ENCODE measurements at places on chromosomes 6 and 20.

- DNase-seq, result no peak
These were observed 232.3 kb downstream of the PRL start for GRCh38 chr6:22064558-22064957.

DNA sequence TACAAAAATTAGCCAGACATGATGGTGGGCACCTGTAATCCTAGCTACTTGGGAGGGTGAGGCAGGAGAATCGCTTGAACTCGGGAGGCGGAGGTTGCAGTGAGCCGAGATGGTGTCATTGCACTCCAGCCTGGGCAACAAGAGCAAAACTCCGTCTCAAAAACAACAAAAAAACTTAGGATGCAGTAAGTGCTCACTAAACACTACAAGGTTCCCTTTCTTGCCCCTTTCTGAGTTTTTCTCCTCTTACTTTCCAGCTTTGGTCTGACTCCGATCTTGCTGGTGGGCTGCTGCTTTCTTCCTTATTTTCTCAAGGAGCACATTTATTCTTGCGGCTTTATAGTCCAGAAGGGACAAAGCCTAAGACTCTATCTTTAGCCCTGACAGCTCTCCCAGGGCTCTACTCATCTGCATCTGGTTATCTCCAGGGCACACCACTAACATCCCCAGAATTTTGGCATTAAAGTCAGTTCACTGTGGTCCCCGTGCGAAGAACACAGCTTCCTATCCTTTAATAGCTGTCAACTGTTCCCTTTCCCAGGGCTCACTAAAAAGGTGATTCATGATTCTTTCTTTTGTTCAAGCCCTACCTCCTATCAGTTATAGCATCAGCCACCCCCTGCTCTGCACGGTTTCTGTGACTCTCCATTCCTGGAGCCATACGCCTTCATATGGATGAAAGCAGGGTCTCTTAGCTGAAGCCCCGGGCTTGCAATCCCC lies 17.1 kb upstream of the RPN2 start:
- no peak for DNase-seq

DNA sequence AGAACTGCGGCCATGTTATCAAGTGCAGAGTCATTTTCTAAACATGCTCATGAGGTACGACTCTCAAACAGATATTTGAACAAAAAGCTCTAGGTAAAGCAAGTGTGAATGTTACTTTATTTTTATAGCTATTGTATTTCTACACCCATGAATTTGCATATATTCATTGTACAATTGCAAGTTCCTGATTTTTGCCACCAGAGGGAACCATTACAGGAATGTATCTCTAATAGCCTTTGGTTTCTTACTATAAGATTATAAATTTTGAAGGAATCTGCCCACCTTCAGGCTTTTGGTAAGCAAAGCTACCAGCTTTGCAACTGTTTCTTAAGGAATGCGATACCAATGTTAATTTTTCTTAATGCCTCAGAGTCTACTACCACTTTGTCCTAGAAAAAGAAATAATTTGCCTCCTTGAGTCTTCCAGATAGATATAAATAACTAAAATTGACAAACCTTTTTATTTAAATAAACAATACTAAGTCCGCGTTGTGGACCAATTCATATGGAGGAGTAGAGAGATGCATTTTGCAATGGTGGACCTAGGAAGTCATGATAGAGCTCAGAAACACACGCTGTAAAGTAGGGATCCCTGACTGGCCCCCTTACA lies 125.4 kb upstream of the SAMD5 start:
- DNase-seq, result no peak

DNA sequence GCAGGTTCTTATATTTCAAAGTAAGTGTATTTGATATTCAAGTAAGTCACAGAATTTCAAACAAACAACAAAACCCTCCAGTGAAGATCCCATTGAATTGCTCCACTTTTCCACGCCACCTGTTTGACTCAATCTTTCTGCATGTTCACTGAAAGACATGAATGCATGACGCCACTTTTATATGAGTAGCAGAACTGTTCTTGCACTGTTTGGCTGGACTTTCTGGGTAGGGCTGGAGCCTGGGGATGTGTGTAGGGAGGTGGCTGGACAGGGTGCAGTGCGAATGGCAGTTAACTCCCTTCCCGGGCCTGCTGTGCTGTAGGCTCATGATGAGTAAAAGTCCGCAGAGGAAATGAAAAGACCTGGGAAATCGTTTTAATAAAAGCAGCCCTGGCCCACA lies 39.7 kb downstream of the IL20RA start:
- no peak for DNase-seq

- DNase-seq, result no peak
These were observed 34.9 kb downstream of the GCM1 start for GRCh38 chr6:53113742-53114141.

DNA sequence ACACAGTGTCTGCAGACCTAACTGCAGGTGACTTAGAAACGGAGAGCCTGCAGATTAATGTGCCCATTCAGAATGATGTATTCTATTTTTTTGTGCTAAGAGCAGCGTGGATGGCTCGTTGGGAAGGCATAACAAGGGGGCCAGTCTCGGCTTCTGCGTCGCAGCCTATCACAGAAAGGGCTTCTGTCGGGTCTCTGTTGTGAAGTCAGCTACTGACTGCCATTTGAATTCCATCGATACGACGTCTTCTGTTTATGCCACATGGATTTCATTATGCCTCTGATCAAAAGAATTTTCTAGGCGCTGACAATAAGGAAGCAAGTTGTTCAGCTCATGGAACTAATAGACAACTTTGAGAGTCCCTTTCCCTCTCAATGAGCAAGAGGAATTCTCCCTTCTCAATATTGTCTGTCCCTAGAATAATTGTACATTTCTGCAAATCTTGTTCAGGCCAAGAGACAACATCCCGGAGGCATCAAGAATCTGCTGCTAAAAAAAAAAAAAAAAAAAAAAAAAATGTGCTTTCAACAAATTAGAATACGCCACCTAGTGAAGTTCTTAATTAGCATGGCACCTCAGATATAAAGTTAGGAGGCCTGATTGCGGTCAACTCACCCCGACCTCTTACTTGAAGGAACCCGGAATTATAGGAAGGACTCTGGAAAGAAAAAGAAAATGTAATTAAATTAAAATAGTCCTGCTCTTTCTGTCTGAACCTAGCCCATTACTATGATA lies 223.9 kb downstream of the TSHZ2 start:
- no peak for DNase-seq

DNA sequence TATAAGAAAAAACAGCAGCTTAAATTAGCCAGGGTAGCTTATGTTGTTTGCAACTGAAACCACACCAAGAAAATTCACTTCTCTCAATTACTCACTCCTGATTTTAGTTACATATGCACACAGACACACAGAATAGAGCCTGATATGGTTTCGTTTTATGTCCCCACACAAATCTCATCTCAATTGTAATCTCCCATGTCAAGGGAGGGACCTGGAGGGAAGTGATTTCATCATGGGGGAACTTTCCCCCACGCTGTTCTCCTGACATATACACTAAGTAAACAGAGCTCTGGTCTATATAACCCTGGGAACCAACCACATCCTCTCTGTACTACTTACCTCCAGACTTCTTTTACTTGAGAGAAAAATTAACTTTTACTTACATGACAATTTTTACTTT lies 9.8 kb downstream of the OR12D1 start:
- no peak for DNase-seq

GRCh38 chr6:2862712-2863181 lies 21.1 kb upstream of the SERPINB1 start:
- peak; percentile 70 for DNase-seq

DNA sequence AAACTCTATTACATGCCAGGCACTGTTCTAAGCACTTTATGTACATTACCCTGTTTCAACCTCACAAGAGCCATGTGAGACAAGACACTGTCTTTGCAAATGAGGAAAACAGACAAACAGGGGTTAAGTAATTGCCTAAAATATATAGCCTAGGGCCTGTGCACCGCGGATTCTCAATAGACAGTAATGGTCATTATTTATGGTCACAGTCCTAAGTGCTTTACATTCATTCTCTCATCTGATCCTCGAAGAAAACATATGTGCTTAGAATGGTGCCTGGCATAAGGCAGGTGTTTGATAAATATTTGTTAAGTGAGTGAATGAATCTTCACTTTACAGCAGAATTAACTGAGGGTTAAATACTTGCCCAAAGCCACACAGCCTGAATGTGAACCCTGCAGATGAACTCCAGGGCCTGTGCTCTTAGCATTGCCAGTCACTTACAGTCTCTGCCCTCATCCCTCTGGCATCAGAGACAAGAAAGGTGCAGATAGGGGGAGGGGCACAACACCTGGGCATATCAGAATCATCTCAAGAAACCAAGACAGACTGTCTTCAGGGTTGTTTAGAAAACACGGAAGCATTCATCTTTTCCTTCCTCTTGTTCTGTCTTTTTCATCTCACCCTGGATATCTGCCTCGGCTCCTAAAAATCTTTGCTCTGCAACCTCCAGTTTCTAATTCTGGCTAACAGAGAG lies 92.8 kb upstream of the SASH1 start:
- DNase-seq, result no peak

- no peak for DNase-seq
These were observed 68.3 kb upstream of the BTBD3 start for GRCh38 chr20:11849270-11849915.

GRCh38 chr6:129598244-129599187 lies 111.5 kb downstream of the ARHGAP18 start:
- no peak for DNase-seq

GRCh38 chr6:7157752-7158616 lies 50.2 kb downstream of the RREB1 start:
- DNase-seq, result peak; percentile 37

Data from activated CD8-positive, alpha-beta memory T cell treated with anti-CD3 and anti-CD28 coated beads, Interleukin-2, amount 50 U/mL, for 48 hours (primary cell).